ENCODE measurements at places on chromosomes 6 and 20.

DNA sequence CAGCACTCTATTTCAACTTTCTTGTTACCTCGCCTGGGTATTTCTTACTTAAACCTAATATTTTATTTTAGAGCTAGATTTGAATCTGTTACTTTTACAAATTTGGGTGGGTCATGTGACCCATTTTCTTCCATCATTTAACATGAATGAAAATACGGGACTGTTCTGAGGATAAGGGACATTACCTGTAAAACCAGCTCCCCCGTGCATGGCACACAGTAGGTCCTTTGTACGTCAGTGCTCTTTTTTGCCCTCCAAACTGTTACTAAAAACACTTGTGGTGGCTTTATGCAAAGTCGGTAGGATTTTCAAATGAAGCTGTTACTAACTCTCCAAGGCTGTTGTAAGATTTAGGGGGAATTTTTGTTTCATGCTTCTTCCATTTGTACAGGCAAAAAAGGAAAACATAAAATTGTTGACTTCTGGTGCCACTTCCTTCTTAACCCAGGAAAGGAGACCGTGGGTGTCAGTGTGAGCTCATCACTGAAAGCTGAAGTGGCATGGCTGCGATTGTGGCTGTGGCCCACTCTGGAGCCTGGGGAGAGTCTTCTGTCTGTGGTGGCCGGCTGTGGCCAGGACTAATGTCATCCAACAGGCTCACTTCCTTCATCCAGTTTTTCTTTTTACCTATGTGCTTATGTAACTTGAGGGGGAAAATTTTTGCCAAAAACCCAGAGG lies 40.2 kb upstream of the PXDC1 start:
- DNase-seq, result no peak

- no peak for DNase-seq
These were observed 199.8 kb downstream of the DLL1 start for GRCh38 chr6:170091000-170091638.

DNA sequence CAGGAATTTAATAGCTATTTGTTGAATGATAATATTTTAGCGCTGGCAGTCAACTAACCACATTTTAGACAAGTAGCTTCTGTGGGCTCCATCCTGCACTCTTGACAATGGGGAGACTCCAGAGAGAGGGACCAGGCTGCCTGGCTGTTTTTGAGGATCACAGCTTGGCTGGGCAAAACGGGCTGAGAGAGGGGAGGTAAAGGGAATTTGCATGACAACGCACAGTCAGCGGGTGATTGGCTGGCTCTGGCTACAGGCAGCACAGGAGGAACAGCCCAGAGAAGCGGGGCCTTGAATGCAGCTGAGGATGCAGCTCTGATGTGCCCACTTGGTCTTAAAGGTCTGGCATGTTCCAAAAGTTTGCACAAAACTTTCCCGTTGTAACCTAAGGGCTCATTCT lies 41.2 kb downstream of the LRFN2 start:
- DNase-seq, result no peak

GRCh38 chr6:121912905-121913304 lies 477.5 kb downstream of the GJA1 start:
- DNase-seq, result no peak

DNA sequence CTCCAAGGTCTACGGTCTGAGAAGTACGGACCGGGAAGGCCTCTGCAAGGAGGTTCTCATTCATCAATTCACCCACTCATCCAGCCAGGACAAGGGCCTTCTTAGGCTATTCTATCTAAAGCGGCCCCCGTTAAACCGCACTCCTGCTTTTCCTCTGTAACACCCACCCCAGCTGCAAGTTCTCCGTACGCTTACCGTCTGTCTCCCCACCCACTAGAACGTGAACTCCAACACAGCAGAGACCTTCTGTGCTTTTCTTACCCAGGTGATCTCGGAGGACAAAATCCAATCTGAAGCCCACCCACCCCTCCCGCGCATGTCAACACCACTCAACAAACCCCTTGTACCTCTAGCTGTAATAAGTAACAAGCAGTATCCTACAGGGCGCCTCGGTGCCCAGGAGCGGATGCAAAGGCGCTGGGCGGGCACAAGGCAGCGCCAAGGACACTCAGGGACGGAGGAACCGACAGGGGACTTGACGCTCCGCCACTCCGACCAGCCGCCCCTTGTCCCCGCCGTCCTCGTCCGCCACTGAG lies 351 bp downstream of the AURKA start:
- no peak for DNase-seq

Measured in DMS79 treated with DMSO at 0.1 percent for 48 hours (cell line).